Cortex of kidney (tissue), 1 donor: ENCODE measurements at places on chromosomes 3 and 15.

GRCh38 chr3:116776880-116777785 lies 67.6 kb downstream of the TUSC7 start:
- no peak for DNase-seq

GRCh38 chr3:152213203-152213602 lies 55.5 kb upstream of the MBNL1 start:
- no peak for DNase-seq

- no peak for DNase-seq
Measured at GRCh38 chr3:172513488-172513887, 9.7 kb downstream of the TNFSF10 start.

DNA sequence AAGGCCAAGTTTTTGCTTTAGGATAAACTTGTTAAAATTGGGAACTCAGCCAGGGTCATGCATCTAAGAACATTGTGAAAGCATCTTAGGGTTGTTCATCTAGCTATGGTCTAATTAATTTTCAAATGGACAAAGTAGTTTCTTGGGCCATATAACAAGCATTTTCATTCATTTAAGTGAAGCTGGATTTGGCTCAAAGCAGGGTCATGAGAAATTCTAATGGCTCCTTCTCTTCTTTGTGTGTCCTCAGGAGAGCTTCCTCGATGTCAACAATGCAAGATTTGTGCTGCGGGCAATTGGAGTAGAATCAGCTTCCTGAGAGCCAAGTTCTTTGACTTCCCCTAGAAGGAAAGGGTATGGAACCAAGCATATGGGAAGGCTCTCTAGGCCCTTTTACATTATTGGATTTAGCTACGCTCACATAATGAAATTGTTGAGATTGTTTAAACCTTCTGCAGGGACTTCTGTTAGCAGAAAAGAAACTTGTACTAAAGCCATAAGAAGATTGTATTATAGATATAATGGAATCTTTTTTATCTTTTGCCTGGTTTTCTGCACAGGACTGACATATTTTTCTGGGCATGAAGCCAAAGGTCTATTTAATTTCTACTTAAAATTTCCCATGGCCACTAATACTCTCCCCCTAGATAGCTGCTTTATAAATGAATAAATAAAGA lies 1.8 kb upstream of the SAMMSON start:
- DNase-seq = no peak

DNA sequence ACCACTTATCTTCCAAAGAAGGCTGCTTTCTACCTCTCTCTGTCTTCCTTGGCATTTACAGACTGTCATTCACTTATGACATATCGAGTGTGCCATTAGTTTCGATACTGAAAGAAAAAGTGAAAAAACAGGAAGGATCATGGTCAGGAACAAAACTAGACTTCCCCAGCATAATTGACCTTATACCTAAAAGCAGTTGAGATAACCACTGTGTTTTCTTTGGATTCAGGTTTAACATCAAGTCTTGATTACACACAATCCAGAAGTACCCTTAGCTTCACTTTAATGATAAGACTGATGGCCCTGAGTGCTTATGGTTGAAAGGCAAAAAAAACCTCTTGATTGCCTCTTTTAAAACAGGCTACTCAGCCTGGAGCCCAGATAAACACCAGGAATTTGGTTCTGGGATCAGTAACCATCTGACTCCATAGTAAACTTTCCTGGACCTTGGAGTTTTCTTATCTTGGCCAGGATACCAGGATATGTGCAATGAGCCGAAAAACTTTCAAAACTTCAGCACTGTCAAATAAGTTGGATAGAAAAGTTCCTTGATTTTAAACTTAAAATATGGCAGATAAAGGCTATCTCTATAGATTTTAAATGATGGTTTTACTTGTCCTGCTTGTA lies 5.0 kb upstream of the UACA start:
- DNase-seq = no peak

- DNase-seq = no peak
Measured at GRCh38 chr3:116288485-116288884, 156.8 kb downstream of the LSAMP start.

DNA sequence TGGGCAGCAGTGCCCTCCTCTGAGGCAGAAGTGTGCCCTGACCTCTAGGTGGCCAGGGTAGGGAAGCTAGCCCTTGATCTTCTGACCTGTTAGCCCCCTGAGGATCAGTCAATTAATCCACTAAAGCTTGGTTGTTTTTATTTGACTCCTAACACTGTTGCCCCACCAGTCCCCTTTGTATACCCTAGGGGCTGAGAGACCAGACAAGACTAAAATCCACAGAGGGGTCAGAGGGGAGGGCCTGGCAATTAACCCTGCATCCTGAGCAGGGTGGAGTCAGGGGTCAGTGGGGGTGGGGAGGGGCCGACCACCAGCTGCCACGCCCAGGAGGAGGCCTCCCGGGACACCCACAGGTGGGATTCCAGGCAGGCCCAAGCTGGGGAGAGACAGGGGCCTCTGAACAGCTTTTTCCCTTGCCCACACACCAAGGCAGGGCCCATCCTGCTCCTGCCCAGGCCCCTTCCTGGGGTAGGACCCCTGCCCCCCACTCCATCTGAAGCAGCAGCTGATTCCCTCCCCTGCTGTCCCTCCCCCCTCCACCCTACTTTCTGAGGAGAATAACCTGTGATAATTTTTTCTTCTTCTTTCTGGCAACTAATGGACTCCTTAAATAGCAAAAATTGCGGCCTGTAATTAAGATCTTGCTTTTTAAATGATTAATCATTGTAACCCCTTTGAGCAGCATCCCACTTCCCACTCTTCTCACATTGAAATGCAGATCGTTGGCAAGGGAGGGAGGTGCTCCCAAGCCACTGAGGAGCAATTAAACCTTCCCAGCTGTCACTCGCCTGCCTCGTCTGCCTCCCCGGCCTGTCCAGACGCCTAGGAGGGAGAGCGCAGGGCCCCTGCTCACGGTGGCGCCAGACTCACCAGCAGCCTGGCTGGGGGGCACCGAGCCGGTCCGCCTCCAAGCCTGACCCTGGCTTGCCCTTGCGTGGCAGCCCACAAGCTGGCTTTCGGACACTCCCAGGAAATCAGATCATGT lies 51.9 kb downstream of the RHCG start:
- no peak for DNase-seq

GRCh38 chr3:164208821-164209220 lies 869.5 kb downstream of the SI start:
- DNase-seq = no peak

- DNase-seq = no peak
Measured at GRCh38 chr3:29152379-29152778, 128.5 kb upstream of the RBMS3 start.

DNA sequence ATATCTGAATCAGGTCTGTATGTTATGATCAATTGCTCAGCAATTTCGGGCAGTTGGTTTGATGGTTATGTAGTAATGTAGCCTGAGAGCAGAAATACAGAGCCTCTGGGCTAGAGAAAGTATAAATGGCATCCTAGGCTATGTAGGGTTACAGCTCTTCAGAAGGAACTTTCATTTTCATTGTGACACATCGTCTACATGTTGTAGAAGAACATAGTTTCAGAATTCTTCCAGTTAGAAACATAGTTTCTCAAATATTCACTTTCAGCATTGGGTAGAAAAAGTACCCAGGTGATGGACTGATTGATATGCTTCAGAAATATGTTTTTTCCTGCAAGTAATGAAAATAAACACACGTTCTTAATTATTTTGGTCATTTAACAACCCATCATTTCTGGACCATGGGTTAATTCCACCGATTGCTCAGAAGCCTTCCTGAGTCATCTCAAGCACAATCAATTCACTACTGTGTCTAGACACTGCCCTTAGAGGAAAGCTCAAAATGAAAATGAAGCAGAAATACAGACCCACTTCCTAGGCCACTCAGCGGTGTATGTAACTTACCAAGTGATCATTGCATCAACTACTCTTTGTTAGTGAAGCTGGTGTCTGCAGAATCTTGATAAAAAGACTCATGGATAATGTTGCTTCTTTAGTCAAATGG lies 88.8 kb upstream of the TSEN2 start:
- DNase-seq = no peak

DNA sequence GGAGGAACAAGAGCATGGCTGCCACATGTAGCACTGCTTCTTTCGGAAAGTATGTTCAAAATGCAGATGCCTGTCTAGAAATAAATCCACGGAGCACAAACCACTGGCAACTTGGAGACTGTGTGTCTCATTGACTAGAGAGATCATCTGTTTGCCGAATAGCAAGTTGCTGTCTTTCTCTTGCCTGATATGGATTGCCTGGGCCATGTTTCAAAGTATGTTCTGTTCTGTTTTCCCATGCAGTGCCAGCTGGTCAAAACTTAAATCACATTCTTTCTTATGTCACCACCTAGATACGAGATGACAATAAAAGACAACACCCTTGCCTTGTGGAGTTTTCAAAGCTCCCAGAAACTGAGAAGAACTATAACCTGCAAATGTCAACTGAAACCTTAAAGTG lies 318.9 kb downstream of the RYR3 start:
- DNase-seq = no peak

- DNase-seq = no peak
Measured at GRCh38 chr3:145015253-145015652, 1043.6 kb downstream of the DIPK2A start.

- no peak for DNase-seq
Measured at GRCh38 chr15:53331328-53332190, 427.9 kb downstream of the WDR72 start.

DNA sequence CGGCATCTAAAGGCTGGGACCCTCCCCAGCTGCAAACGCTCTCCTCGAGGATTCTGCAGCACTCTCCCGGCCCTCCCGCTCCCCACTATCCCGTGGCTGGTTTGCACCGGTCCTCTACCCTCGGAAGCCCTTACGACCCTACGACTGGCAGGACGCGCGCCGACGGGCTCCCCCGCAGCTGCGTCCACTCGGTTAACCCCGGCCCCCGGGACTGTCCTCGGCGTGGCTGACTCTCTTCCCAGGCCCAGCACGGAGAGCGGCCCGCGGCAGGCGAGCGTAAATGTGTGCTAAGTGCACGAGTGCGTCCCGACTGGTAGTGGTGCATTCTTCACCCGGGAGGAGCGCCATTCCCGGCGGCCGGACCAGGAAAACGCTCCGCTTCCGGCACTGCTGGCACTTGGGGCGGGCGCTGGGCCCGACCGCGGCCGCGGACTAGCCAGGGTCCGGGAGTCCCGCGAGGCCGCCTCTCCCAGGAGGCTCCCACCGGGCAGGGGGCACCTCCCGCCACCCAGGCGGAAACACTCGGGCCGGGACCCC lies 508 bp downstream of the GORASP1 start:
- DNase-seq = no peak

- DNase-seq = no peak
Measured at GRCh38 chr3:161540594-161540993, 44.0 kb downstream of the OTOL1 start.
